ENCODE measurements at places on chromosomes 2 and 18.

DNA sequence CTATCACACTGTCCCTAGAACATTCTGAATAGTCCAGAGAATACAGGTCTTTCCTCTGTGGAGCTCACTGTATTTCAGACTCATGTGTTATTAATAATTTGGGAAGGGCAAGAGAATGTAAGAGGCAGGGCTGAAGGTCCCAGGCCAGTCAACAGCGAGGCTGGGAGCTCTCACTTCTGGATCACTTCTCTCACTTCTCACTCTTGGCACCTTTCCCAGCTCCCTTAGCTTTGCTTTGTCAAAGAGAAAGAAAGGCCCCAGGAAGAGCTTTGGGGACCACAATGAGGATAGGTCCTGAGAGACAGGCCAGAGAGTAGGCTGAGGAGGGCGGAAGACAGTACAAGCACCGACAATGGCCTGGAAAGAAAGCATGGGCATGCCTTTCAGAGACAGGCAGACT lies 11.2 kb downstream of the EFR3B start:
- DNase-seq = no peak

DNA sequence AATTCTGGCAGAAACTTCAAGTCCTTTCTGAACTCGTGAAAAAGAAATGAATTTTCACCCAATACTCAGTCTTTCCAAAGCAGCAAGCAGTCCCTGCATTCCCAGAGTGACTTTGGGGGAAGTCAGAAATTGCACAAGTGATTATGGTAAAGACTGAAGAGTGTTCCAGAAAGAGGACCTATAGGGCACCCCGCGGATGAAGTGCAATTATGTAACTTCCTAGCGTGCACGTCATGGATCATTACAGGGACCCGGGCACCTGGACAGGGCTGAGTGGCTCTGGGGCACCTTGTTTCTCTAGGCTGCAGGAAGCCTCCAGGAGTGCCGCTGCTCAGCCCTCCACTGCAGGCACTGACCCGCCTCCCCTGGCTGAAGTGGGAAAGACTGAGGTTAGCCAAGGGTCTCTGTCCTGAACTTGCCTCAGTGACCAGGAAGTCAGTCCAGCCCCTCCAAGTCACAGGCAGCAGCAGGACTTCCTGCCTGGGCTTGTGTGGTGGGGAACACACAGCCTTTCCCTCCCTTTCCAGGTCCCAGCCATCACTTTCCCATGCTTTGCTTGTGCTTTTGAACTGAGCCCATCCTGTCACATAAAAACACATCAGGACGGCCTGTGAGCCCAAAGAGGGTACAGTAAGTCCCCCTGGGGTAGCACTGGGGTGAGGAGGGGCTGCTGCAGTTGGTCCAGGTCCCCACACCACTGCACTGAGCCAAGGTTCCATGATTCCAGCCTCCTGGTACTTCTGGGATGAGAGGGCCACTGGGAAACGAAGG lies 19.8 kb downstream of the TMEM185B start:
- no peak for DNase-seq

- no peak for DNase-seq
Measured at GRCh38 chr2:99648178-99648844, 158.5 kb upstream of the REV1 start.

DNA sequence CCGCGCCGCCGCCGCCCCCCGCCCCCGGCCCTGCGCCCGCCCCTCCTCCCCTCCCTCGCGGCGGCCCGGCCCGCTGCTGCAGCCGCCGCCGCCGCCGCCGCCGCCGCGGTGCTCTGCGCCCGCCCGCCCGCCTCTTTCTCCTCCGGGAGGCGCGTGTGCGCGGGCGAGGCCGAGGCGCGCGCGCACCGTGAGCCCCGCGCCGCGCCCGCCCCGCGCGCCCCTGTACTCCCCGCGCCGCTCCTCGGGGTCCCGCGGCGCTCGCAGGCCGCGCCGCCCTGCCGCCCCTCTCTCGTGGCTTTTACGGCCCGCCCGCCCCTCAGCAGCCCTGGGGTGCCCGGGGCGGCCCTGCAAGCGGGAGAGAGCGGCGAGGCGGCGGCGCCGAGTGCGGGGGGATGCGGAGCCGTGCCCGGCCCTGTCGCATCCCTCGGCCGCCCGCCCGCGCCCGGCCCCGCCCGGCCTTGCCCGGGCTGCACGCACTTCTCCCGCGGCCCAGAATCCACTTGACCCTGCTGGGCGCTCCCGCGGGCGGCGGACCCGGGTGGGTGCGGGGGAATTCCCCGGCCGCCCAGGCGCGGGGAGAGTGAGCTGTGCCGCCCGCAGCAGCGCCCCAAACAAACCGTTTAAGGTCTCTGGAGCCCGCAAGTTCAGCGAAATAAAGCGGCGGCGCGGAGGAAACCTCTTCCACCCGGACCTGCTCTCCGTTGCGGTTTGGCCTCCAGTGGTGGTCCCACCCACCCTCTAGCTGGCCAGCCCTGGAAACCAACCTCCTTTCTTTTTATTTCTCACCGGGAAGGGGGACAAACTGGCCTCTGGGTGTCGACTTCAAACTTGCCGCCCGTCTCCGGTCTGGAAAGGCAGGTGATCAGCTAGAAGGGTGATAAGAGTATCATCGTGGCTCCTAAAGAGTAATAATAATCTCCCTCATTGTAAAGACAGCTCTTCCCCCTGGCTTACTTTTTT lies 37.4 kb downstream of the AFF3 start:
- DNase-seq = no peak

DNA sequence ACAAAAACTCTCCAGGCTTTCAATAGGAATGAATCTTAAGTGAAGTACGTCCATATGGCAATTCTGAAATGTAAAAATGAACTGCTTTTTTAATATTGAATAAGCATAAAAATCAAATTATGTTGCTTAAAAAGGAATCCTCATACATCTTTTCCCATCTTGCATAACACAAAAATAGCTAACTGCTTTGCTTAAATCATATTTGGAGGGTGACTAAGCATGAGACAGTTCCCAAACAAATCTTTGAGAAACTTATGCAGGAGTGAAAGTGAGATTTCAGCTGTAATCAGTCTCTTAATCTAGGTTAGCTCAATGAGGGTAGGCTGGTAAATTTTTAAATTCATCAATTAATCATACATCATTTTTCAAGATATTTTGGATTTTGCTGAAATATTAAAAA lies 111.5 kb downstream of the MBD5 start:
- no peak for DNase-seq

DNA sequence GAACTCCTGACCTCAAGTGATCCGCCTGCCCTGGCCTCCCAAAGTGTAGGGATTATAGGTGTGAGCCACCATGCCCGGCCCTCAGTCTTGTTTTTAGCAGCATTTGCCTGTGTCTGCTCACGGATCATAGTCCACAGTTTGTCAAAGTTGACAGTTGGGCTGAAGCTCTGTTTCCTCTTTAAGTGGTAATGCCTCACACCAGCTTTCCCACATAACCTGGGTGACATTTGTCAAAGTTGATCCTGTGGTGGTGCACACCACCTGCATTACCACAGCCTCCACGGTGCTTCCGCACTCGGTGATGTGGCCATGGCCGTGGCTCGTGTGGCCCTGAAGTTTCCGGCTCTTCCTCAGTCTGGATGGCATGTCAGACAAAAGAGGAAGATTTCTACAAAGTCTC lies 27.1 kb downstream of the RAB31 start:
- DNase-seq = no peak

GRCh38 chr18:34117319-34117718 lies 107.4 kb downstream of the NOL4 start:
- DNase-seq = peak; percentile 13

DNA sequence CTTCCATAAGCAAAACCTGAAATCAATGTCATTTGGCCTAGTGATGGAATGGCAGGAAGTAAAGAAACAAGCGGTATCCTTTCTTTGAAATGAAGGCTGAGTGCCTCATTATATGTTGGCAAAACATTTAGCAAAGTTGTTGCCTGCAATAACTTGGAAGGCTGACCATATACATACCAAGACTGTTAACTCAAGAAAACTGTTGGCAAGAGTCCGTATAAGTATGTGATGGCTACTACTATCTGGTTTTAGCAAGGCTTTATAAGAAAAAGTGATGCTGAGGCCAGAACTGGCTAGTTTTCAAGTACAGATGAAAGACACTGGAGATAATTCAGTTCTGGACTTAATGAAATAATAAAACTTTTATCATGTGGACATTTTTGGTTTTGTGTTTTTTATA lies 356.2 kb downstream of the ZNF521 start:
- no peak for DNase-seq

- DNase-seq = no peak
Measured at GRCh38 chr2:47639467-47639866, 143.5 kb upstream of the MSH6 start.

DNA sequence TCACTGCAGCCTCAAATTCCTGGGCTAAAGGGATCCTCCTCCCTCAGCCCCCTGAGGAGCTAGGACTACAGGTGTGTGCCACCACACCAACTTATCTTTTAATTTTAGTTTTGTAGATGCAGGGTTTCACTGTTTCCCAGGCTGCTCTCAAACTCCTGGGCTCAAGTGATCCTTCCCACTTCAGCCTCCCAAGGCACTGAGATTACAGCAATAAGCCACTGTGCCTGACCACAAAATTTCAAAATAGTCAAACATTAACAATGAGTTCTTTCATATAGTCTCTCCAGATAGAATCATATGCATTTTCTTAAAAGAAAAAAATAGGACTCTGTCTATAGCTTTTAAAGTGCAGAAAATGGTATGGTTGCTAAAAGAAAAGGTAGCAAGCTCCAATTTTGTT lies 24.9 kb upstream of the PID1 start:
- no peak for DNase-seq

DNA sequence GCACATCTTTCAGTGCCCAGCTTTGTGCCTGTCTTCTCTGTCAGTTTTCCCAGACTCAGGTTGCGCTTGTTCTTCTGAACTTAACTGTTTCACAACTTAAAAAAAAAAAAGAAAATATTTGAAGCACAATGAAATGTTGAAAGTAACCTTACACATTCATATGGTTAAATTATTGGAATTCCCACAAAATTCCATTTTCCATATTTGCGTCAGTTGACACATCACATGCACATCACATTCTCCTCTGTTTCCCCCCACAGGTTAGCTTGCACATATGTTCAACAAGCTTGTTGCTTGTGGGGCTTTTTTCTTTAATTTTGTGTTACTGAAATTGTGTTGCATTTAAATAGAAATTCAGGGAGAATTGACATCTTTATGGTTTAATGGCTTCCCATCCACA lies 8.3 kb downstream of the MYO1B start:
- DNase-seq = no peak

DNA sequence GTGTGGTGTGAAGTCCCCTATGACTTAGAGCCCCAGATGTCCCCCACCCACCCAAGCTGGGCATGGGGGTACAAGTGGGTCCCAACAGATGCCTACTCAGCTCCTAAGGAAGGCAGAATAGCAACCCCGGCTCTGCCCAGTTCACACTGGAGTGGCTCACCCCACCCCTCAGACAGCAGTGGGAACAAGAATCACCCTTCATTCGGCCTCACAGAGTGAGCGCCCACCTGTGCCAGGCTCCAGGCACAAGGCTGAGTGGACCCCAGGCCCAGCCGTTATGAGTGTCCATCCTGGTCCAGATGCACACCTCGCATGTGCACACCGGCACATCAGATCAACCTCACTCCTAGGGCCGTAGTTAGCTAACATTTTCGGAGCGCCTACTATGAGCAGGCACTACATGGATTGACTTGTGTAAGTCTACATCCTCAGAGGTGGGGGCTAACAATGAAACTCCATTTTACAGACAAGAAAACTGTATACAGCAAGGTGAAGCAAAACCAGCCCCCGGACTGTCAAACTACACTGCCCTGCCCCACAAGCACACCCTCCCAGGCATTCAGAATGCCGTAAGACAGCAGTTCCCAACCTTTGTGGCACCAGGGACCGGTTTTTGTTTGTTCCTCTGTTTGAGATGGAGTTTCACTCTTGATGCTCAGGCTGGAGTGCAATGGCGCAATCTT lies 2.8 kb upstream of the ASTL start:
- DNase-seq = no peak

DNA sequence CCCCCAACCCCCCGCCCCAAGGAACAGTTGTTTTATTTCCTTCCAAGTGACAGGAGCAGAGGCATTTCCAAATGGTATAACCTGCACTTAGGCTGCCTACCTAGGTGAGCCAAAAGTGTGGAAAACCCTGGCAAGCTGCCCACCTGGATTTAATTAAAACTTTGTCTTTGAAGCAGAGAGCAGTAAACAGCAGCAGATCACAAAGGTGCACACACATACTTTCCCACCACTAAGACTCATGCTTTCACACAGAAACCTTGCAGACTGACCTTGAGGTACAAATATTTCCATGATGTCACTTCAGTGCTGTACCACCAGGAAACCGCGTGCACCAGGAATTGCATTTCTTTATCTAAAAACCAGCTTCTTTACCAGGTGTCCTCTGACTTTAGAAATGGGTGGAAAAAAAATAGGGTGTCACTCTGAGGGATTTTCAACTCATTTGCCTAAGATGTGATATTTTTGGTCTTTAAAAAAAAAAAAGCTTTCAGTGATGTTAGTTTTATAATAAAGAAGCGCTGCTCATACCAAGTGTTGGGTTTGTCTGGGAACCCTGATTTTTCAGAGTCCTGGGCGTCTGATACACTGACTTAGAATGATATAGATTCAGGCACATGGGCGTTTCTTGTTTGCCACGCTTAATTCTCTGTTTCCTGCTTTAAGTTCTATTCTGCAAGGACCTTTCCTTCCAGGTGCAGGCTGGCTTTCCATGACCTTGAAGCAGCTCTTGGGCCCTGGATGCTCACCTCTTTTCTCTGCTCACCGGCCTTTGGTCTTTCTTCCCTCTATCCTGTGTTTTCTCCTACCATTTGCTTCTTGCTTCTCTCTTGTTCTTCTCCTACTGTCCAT lies 70.7 kb upstream of the BCL2L11 start:
- no peak for DNase-seq

- DNase-seq = no peak
Measured at GRCh38 chr2:36915627-36916026, 50.7 kb downstream of the STRN start.

- peak; percentile 73 for DNase-seq
Measured at GRCh38 chr2:96136129-96136720, 2.1 kb downstream of the ASTL start.

DNA sequence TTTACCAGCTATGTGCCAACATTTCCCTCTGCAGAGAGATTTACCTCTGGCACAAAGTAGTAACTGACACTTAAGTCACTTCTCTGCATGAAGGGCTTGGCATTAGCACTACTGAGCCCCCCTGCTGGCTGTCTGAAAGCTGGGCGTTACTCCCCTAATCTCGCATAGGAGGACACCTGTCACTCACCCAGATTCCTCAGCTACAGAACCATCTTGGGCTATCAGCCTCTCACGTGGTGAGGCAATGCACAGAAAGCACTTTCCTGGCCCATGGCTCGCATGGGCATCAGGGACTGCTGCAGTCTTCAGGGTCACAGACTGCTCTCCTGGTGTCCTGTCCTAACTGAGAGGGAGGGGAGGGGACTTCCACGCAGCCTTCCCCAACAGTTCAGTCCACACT lies 12.0 kb downstream of the SERPINE2 start:
- no peak for DNase-seq

GRCh38 chr2:198441901-198442300 lies 637.5 kb downstream of the PLCL1 start:
- no peak for DNase-seq

- DNase-seq = no peak
Measured at GRCh38 chr2:236536727-236537398, 32.8 kb upstream of the ACKR3 start.

DNA sequence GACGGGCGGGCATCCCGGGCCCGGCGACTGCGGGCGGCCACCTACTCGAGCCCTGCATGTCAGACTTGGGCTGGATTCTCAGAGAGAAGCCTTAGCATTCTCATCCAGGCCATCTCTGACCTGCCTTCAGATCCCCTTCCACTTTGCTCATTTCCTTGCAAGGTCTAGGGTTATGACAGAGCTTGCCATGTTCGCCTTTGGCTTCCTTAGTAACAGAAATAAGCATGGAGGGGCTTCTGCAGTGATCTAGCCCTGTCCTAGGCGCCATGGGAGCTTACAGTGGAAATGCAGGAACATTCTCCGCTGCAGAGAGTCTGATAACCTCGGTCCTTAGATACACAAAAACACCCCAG lies 632 bp upstream of the ACVR1 start:
- DNase-seq = no peak
